ENCODE measurements at places on chromosomes 3 and 15. TPM values are rescaled to one million over a fixed set of nuclear protein-coding genes. Genes with fewer than 3 reads are reported as not detected.

ABHD6 gene
- 10.6 TPM for total RNA-seq

LNP1 gene
- total RNA-seq = 11.4 TPM

MYRIP gene
- 1.5 TPM for total RNA-seq

GOLGA8J gene
- 0.81 TPM for total RNA-seq

DOCK3 gene
- 0.14 TPM for total RNA-seq

GASK1A gene
- 37.3 TPM for total RNA-seq

CFAP20DC gene
- total RNA-seq = not detected

DBR1 gene
- total RNA-seq = 12.6 TPM

FAM107A gene
- 25.3 TPM for total RNA-seq

ACP3 gene
- 5.6 TPM for total RNA-seq

CEP19 gene
- total RNA-seq = 0.42 TPM

SLC9A9 gene
- total RNA-seq = 29.6 TPM

ZIC1 gene
- total RNA-seq = not detected

PIERCE2 gene
- not detected for total RNA-seq

NME9 gene
- not detected for total RNA-seq

RLBP1 gene
- total RNA-seq = not detected

MOBP gene
- not detected for total RNA-seq

IGSF10 gene
- 34.6 TPM for total RNA-seq

ZMYND10 gene
- total RNA-seq = not detected

CKMT1A gene
- total RNA-seq = not detected

DNAH12 gene
- 0.95 TPM for total RNA-seq

FOXB1 gene
- not detected for total RNA-seq

RTP4 gene
- 0.63 TPM for total RNA-seq

ARHGAP31 gene
- 33.6 TPM for total RNA-seq

CHRM5 gene
- not detected for total RNA-seq

SLC22A13 gene
- total RNA-seq = 0.99 TPM

SLC22A14 gene
- not detected for total RNA-seq

LRRIQ4 gene
- total RNA-seq = not detected

CSTA gene
- 12.3 TPM for total RNA-seq

STRIT1 gene
- total RNA-seq = not detected

ISLR2 gene
- total RNA-seq = not detected

THAP10 gene
- 1.4 TPM for total RNA-seq

PRKCI gene
- total RNA-seq = 52.9 TPM

ALAS1 gene
- 28.4 TPM for total RNA-seq

CCDC54 gene
- not detected for total RNA-seq

ATP13A4 gene
- total RNA-seq = 0.78 TPM

GHSR gene
- total RNA-seq = not detected

CADPS gene
- total RNA-seq = 0.14 TPM

NAA80 gene
- 8.7 TPM for total RNA-seq

KNSTRN gene
- 4.5 TPM for total RNA-seq

ACOX2 gene
- 22.2 TPM for total RNA-seq

SNX22 gene
- 0.27 TPM for total RNA-seq

GOLGA8N gene
- total RNA-seq = 36.8 TPM

MESP2 gene
- total RNA-seq = not detected

ADAMTSL3 gene
- total RNA-seq = 41.4 TPM

SLC12A1 gene
- 0.85 TPM for total RNA-seq

PLA2G4F gene
- total RNA-seq = 0.27 TPM

HHLA2 gene
- total RNA-seq = not detected

OR5K1 gene
- total RNA-seq = not detected

CGNL1 gene
- 11.8 TPM for total RNA-seq

PLOD2 gene
- 42.8 TPM for total RNA-seq

All from thoracic aorta (tissue), 2 donors.